Stimulated activated CD4-positive, alpha-beta T cell treated with anti-CD3 and anti-CD28 coated beads, Interleukin-1b, Interleukin-23, amount 100 ng/mL, for 1 hour (primary cell): ENCODE measurements at places on chromosomes 12 and 14.

DNA sequence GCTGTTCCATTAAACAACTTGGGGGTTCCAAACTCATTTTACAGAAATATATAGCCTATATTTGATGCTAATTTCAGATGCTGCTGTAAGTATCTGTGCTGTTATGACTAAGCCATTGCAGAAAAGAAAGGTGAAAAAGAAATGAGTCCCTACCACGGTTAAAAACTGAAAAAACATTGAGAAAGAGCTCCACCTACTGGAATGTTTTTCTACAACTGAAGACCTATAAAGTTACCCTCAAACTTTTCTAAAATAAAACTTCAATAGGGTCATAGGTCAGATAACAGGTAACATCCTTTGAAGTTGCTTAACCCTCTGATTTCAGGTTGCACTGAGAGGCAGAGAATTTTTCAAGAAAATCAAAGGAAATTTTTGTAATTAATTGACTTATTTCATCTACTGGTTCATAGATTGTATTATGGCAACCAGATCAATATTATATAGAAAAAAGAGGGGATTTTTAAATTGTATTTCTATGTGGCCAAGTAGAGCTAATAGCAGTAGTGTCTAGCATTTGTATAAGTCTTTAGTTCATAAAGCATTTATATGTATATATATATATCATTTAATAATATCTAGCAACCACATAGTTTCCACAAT lies 279.9 kb downstream of the RPS29 start:
- no peak for DNase-seq

DNA sequence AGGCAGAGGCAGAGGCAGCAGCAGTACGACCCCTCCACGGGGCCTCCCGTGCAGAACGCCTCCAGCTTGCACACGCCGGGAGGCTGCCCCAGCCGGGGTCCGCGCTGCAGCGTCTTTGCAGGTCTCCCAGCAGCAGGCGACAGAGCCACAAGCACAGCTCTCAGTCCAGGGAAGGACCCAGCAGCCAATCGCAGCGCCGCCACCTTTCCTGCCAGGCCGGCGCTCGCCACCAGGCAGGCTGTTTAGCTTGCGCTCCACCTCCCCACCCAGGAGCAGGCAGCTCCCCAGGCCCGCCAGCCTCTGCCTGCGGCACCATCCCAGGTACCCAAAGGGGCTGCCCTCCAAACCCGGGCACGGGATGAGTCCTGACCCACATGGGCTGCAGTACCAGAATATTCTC lies 25.2 kb downstream of the DDX51 start:
- no peak for DNase-seq

DNA sequence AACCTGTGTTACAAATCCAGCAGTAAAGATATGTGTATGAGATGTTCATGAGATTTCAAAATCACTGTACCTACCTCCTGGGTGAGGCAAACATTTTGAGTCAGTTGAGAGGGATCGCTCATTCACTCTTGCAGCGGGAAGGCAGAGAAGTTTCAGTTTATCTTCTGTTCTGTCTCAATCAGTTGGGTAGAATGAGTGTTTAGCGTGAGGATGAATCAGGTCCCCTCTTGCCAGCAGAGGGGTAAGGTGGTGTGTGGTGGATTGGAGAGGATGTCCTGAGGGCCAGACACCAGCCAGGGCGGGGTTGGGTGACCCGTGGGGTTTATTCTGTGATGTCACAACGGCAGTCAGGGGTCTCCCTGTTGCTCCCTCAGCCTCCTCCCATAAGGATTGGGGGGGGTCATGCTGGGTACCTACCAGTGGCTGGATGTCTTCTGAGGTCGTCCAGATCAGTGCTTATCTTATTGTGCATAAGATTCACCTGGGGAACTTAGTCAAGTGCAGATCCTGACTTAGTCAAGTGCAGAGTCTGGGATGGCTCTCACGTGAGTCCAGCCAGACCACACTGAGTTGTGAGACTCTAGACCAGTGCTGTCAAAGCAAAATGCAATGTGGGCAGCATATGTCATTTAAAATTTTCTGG lies at the start of gene GSG1:
TSS of gene GSG1 (minus strand) at position 277 of the 643 bp plus-strand sequence. CDS start at position 122, 155 bp downstream.
- DNase-seq = no peak

DNA sequence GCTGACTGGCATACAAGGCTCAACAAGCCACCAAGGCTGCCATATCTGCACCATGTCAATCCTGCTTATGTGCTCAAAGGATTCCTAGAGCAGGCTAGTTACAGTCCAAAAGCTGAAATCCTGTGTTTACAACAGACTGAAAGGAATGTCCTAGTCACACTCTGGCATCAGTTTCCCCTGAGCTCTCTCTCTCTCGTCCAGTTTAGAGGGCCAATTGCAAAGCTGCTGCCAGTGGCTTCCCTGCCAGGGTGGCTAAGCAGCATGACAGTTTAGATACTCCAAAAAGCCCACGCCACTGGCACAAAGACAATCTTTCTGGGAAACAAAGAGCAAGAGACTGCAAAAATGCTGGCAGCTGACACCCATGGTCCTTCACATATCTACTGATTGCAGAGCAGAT lies 392.1 kb downstream of the RPS29 start:
- no peak for DNase-seq

- no peak for DNase-seq
These were observed 277.5 kb upstream of the NPAS3 start for GRCh38 chr14:32661216-32661615.

DNA sequence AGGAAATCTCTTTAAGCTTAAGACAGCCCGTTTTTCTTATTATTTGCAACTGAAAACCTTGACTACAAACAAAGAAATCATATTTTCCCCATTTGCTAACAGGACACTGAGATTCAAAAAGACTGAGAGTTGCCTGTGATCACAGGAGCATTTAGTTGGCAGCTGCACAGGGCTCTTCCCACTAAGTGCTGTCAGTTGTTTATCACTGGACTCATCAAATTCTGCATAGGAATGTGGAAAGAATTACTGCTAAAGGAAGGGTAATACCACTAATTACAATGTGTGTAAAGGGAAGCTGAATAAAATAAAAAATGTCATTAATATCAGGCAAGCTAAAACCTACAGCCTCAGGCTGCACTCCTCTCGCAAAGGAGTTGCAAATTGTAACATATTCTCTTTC lies 226.4 kb downstream of the NELL2 start:
- DNase-seq = no peak
